Kidney capillary endothelial cell (primary cell): ENCODE measurements at places on chromosomes 1 and 21.

- no peak for DNase-seq
These were observed 458.3 kb upstream of the BRINP3 start for GRCh38 chr1:190935925-190936324.

DNA sequence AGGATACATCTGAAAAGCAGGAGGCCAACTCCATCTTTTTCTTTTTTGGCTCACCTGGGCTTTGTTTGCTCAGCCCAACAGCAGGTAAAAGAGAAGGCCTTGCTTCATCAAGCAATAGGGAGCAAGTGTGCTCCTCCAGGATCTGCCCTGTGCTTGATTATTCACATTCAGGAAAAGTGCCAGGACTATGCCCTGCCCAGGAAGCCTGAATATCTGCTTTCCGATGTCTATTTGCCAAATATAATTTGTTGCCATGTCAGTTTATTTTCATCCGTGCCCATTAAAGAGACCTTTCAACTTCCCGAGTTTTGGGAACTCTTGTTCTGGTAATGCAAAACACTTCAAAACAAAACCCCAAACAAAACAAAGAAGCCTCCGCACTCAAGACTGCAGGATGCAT, 185.3 kb downstream of the CDC7 start:
- DNase-seq, result no peak

DNA sequence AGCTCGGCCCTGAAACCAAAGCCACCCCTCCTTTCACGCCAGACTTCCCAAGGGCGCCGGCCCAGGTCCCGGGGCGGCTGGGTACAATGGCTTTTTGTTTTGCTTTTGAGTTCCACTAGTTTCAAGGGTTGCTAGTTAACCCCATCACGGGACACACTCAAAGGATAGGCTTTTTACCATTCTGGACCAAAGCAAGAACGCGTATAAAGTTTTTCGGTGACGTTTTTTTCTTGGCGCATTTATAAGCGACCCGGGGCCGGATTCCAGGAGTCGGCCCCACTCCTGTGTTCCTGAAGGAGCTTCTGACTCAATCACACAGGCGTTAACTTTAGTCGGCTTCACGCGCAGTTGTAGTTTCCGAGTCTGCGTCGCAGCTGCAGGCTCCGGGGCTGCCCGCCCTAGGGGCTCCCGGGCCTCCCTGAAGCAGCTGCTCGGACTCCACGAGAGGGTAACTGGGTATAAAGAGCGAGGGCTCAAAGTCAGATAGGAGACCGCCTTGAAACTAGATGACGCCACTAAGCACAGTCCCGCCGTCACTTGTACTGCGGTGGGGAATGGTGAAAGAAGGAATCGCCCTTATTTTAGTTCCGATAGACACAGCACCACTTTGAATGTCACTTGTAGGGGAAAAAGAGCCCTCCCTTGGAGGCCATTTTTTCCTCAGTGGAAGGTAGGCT, 707 bp upstream of the KLHL21 start:
- peak; percentile 70 for DNase-seq

DNA sequence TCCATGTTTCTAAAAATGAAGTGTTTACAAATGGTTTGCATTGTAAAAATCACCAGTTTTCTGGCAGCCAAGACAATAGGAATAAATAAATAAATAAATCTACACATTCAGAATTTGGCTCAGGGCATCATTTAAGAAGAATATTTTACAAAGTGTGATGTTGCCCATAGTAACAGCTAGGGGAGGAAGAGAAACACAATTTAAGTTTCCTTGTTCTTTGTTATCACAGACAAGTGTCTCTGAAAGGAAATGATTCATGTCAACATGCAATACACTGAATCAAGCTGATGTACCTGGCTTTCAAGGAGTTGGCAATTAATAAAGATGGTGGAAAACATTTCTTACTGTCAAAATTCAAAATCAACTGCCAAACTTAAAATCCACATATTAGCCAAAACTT, 74.7 kb downstream of the LHX8 start:
- peak; percentile 42 for DNase-seq

- no peak for DNase-seq
These were observed 2.2 kb upstream of the ZBTB21 start for GRCh38 chr21:42012344-42012743.

- no peak for DNase-seq
These were observed 183.6 kb upstream of the RUNX1 start for GRCh38 chr21:35232545-35233176.

DNA sequence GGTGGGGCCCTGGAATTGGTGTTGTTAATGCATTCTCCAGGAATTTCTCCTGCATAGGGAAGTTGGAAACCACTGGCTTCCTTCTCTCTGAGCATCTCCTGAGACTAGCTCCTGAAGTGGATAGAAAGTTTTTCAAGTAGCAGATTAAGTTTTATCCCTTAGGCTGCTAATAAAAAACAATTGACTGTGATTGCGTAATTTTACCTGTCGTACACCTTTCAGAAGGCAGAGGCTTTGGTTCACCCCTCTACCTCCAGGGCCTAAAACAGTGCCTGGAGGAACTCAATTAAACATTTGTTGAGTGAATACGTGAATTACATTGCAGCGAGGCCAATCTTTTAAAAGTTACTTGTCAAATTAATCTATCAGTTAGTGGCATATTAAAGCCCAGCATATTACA, 3.4 kb downstream of the ITSN1 start:
- no peak for DNase-seq

GRCh38 chr1:44312399-44313196, 42.5 kb downstream of the ERI3 start:
- no peak for DNase-seq

- DNase-seq, result no peak
These were observed 89.7 kb upstream of the RUNX1 start for GRCh38 chr21:35138665-35139381.

GRCh38 chr1:9453375-9453774, 85.9 kb upstream of the SLC25A33 start:
- no peak for DNase-seq

GRCh38 chr21:42970946-42971653, 3.3 kb upstream of the PKNOX1 start:
- no peak for DNase-seq

DNA sequence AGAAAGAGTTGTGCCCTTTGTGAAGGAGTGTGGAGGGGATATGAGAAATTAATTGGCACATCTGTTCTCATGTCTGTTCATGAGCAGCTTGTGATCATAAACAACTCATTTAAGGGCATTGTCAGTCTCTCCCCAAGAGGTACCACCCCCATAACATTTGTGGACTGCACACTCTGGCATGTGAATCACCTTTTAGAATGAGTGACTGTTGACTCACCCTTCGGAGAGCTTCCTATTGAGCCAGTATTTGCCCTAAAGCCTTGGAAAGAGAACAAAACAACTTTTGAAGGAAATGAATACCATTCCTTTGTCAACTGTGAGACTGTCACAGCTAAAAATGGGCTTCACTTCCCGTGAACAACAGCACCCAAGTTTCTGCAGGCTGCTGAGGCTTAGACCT, 27.5 kb upstream of the MYSM1 start:
- peak; percentile 100 for DNase-seq

DNA sequence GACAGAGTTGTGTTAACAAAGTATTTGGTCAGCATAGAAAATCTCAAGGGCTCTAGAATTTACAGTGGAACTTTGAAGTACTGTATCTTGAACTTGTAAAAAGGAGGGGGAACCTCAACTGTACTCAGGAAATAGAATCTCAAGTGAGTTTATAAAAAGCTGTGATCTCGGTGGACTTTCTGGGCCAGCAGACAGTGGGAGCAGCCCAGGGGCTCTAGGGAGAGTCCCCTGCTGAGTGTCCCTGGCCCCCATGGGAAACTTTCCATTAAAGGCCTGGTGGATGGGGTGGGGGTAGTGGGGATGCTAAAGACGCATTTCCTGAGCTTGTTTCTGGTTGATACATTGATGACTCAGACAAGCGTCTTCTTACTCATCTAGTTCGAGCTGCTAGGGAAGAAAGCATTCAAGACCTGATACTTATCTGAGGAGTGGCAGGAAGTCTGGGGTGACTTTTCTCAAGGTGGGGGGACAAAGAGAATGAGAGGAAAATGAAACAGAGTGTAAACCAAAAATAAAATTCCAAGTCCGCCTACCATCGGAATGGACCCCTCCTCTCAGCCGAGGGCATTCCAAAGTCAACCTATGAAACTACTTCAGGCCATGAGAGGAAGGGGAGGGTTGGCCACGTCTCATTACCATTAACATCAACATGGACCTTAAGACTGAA, 65.5 kb downstream of the NID1 start:
- peak; percentile 99 for DNase-seq

GRCh38 chr1:7587108-7587772, 183.9 kb upstream of the VAMP3 start:
- no peak for DNase-seq

GRCh38 chr1:89888480-89889322, 67.9 kb downstream of the LRRC8D start:
- DNase-seq, result no peak

- no peak for DNase-seq
These were observed 316.9 kb upstream of the VAMP3 start for GRCh38 chr1:7454052-7454815.

DNA sequence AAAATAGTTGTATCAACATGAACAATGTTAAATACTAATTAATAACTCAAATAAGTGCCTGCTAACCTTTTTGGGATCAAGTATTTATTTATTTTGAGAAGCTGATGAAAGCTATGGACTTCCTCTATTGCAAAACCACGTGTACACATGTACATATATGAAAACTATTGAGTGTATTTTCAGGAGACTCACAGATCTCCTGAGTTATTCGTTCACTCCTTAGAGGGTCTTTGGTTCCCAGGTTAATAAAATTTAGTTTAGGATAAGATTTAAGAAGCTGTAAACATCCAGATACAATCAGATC, 130.5 kb downstream of the DISC1 start:
- DNase-seq, result no peak

GRCh38 chr1:197468543-197469175, 200.6 kb downstream of the CRB1 start:
- no peak for DNase-seq

GRCh38 chr1:162187687-162188276, 118.3 kb downstream of the NOS1AP start:
- DNase-seq, result no peak

- no peak for DNase-seq
These were observed 34.6 kb upstream of the APOBEC4 start for GRCh38 chr1:183687546-183688304.

DNA sequence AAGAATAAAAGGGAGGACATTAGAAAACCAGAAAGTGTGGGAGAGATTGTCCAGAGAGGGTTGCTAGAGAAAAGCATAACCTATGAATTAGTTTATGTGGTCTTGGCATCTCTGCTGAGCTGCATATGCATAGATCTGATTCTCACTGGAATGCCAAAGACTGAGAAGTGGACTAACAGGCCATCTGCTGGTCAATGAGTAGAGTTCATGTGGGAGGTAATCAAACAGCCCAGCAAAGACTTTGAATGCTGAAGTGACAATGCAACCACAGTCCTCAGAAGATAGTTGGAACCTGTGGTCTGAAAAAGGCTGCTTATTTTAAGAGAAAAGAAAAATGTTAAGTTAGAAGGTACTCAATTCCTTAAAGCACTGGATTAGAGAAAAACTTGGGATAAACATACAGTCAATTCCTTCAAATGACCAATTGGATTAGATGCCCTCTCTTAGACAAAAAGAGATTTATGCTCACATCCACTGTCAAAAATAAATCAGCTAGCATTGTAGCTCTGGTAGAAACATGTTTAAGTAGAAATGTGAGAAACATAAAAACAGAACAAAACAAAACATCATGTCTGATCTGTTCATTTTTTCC, 382.8 kb downstream of the AMY1C start:
- no peak for DNase-seq

GRCh38 chr21:38803075-38803660, 2.6 kb upstream of the ETS2 start:
- no peak for DNase-seq

DNA sequence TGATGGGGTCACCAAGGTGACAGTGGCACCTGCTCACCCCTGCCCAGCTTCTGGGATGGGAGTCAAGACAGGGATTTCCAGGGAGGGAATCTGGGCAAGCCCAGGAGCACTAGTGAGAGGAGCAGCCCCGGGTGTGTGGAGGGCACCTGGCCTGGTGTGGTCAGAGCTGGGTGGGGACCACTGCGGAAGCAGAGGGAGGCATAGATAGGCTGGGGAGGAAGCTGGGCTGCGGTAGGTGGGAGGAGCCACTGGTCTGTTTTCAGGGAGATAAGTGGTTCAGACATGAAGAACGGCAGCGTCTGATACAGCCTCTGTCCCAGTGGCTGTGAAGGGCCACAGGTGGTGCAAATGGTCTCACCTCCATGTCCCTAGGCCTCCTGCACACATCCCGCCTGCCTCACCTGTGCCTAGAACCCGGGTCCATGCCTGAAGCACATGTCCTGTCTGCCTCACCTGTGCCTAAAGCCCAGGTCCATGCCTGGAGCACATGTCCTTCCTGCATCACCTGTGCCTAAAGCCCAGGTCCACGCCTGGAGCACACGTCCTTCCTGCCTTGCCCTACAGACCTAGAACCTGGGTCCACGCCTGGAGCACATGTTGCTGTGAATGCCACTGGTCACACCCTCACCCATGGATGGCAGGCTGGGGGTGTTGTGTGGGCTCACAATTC, 325.9 kb upstream of the AJAP1 start:
- no peak for DNase-seq

DNA sequence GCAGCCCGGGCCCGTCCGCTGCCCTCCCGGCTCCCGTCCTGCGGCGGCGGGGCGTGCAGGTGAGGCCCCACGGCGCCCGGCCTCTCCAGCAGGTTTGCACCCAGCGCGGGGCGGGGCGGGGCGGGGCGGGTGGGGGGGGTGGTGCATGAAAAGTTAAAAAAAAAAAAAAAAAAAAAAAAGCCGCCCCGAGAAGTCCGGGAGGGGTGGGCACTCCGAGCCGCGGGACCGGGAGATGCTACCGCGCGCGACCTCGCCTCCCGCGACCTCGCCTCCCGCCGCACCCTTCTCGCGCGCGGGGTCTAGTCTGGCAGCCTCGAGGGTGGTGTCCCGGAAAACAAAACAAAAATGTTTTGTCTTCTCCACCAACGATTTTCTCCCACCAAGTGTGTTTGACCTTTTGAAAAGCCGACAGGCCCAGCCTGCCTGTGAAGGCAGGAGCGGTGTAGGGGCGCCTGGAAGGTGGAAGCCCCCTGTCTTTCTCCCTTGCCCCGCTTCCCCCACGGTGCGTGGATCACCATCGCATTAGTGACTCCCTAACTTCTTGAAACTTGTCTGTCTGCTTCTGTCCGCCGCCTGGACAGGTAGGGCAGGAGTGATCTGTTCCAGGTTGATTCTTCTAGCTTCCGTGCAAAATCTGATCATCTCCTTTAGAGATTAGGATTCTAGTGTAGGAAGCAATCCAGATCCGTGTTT, 569 bp downstream of the RCAN3 start:
- no peak for DNase-seq

DNA sequence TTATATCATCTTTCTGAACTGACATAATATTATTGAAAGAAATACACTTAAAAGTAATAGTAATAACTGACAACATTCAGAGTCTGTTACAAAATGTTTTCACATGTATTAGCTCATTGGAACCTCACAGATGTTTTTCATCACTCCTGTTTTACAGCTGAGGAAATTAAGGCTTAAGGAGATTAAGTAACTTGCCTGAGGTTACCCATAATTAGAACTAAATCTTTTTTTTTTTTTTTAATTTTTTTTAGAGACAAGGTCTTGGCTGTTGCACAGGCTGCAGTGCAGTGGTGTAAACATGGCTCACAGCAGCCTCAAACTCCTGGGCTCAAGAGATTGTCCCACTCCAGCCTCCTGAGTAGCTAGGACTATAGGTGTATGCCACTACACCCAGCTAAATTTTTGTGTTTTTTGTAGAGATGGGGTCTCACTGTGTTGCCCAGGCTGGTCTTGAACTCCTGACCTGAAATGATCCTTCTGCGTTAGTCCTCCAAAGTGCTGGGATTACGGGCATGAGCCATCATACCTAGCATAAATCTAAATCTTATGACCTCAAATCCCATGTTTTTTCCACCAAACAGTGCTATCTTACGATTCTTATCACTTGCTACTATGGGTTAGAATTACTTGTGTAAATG, 64.7 kb upstream of the MACF1 start:
- DNase-seq, result no peak
